ENCODE measurements at places on chromosomes 12 and 14.

GRCh38 chr12:82817368-82817767 is 130.7 kb downstream of the TMTC2 start:
- DNase-seq = no peak

DNA sequence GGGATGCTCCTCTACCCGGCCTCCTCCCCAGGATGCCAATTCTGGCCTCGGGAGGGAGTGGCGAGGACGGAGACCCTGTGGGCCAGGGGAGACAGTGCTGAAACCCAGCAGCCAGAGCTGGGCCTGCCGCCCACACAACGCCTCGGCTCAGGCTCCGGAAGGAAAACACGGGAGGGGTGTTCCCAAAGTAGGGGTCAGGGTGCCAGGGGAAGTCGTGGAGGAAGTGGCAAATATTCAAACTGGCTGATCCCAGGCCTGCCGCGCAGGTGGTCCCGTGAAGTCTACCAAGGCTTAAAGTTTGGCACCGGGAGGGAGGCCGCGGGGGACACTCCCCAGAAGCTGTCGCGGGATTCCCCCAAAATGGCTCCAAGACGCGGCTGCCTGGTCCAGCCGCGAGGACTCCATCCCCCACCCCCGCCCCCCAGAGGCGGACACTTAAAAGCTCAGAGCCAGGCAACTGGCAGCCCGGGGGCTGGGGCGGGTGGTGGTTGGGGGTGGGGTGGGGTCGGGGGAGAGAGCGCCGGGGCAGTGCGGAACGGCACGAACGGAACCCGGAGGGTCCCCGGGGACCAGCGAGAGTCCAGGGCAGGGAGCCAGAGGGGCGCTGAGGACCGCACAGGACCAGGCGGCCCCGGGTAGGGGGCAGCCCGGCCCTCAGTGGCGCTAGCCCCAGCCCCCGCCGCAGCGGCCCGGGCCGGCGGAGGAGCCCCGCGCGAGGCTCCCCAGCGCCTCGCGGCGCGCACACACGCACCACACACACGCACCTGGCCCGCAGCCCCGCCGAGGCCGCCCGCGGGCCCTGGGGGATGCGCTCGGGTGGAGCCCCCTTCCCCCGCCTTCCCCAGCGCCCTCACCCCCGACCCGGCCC is 20.0 kb downstream of the BEGAIN start:
- no peak for DNase-seq

DNA sequence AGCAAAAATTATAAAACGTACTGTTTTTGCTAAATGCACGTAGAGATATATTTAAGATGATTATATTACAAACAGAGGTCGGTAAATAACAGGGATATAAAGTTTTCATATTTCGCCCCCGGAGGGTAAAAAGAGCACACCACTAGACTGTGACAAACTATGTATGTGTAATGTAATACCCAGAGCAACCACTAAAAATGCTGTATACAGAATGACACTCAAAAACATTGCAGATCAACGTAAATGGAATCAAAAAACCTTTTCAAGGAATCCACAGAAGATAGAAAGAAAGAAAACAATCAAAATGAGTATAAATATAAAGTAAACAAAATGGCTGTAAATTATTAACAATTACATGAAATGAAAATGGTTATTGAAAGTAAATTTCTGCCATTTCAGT is 37.6 kb upstream of the PRB4 start:
- no peak for DNase-seq

DNA sequence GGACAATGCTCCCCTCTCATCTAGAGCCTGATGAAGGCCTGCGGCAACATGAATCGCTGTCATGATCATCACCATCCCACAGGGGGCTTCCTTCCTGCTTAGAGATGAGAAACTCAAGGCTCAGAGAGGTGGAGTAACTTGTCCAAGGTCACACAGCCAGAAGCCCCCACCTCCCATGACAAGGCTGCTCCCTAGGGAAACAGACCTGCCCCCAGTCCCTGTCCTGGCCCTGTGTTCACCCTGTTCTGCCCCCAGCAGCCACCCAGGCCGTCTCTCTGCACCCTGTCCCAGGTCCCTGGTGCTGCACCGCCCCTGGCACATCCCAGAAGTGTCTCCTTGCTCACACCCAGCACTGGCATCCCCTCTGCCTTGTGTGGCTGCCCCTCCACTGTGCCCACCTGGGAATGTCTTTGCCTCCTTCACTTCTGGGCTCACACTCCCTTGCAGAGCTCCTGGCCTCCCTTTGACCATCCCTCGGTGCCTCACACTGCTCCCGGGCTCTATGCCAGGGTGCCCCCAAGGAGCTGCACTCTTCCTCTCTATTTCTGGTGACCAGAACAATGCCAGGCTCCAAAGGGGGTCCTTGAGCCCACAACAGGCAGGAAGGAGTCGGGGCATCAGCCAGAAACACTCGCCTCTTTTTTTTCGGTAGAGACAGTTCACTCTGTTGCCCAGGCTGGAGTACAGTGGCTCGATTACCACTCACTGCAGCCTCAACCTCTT is 70.5 kb downstream of the BCL11B start:
- no peak for DNase-seq

- DNase-seq = no peak
Observed at GRCh38 chr12:111093428-111094142, 173.2 kb upstream of the MYL2 start.

Data from T-helper 9 cell (primary cell).